ENCODE measurements at places on chromosomes 1 and 21.

DNA sequence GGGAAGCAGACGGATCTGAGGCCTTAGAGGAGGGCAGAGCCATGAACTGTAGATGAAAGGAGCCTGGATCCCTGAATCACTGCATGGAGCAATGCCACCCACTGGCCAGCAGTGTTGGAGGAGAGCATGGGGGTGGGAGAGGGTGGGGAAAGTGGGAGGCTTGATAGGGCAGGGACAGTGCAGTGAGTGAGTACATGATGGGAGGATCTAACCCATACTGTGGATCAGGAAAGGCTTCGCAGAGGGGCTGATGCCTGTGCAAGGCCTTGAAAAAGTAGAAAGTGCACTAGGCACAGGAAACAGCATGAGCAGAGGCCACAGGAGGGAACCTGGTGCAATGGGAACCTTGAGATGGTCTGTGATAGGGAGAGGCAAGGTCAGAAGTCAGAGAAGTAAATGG lies 391.9 kb downstream of the PTPRU start:
- DNase-seq: no peak

DNA sequence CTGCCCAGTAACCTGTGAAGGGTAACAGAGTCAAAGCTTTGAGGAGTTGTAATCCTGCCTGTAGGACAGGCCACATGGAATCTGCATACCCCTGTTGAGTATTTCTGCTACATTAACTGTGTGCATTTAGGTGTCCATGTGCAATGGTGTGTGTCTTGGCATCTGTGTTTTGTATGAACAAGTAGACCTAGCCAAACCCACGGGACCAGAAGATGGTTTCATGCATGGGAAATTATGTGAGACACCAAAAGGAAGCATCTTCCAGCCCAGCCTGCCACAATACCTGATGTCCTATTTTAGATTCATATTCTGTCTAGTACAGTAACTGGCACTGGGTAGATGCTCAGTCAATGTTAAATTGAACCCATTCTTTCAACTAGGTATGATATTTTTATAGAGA lies 70.8 kb upstream of the KCND3 start:
- DNase-seq: no peak

- no peak for DNase-seq
Measured at GRCh38 chr1:84434081-84434769, 35.9 kb downstream of the DNASE2B start.

GRCh38 chr21:16522548-16522947 lies 792.8 kb downstream of the USP25 start:
- DNase-seq: no peak

DNA sequence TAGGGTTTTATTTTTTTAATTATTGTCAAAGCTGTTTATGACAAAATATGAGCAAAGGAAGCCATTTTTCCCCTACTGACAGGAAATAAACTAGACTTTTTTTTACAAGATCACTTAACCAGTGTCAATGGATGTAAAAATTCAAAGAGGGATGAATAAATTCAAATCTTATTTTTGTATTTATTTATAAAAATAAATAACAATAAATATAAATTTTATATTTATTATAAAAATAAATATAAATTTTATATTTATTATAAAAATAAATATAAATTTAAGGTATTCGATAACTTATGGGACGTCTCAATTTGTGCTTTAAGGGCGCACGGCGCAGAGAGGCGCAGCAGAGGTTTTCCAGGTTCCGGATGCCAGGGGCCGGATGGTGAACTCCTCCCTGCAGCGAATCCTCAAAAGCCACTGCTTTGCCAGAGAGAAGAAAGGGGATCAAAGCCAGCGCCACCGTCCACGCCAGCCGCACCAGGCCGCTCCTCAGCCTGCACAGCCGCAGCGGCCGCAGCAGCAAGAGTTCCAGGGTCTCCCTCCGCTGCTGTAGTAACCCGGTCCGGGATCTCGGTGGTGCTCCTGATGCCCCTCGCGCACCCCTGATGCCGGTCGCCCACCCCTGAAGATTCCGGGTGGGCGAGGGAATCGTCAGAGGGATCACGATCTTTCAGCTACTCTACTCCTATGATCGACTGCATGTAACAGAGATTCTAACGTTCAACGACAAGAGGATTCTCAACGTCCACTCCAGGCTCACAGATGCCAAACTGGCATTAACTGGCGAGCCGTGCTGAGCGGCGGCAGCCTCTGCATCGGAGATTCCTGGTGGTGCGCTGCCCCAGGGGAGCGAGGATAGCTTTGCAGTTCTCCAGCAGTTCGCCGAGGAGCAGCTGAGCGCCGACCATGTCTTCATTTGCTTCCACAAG lies 28.5 kb upstream of the RLF start:
- DNase-seq: no peak
